ENCODE measurements at places on chromosomes 7 and 10.

DNA sequence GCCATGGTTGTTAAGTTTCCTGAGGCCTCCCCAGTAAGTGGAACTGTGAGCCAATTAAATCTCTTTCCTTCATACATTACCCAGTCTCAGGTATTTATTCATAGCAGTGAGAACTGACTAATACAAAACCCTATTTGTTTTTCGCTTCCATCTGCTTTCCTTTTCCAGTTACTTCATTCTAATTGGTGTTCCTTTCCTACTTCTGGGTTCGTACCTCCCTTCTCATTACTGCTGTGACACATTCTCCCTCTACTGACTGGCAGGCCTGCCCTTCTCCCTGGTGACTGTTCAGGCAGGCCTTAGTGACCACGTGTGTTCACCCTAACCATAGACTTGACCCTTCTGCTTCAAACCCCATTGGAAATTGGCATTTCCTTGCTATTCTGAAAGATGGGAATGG is 37.7 kb downstream of the MTURN start:
- no peaks in the 10 kb centered on the region for H3K36me3 ChIP-seq
- H3K4me1 ChIP-seq = peaks cover 4% of the 10 kb centered on the region
- no peak for DNase-seq

DNA sequence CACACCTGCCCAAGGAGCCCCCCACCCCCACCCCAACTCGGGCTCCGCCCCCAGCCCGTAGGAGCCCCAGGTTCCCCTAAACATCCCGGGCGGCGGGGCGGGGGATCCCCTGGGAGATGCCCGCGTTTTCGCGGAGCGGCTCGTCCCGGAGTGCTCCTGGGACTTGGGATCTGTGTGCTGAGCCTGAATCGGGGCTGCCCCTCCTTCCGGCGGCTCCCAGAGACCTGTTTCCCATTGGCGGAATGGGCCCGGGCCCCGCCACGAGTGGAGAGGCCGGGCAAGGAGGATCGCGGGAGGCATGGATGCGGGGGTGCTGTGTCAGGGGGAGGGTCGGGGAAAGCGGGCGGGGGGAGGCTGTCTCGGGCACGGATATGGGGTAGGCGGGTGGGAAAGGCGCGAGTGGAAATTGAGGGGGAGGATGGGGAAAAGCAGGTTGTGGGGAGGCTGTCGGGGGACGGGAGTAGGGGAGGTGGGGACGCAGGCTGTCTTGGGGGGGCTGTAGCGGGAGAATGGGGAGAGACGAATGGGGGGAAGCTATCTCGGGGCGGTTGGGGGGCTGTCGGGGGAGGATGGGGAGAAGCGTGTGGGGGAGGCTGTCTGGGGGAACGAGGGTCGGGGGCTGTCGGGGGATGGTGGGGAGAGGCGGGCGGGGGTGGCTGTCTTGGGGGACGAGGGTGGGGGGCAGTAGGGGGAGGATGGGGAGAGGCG is 572 bp upstream of the BHLHA15 start:
- no peak overlapping the region for H3K4me3 ChIP-seq
- H3K27me3 ChIP-seq = no peaks in the 10 kb centered on the region
- H3K4me1 ChIP-seq = no peaks in the 10 kb centered on the region
- H3K27ac ChIP-seq = no peak overlapping the region
- H3K36me3 ChIP-seq = peaks cover 11% of the 10 kb centered on the region
- DNase-seq = no peak

DNA sequence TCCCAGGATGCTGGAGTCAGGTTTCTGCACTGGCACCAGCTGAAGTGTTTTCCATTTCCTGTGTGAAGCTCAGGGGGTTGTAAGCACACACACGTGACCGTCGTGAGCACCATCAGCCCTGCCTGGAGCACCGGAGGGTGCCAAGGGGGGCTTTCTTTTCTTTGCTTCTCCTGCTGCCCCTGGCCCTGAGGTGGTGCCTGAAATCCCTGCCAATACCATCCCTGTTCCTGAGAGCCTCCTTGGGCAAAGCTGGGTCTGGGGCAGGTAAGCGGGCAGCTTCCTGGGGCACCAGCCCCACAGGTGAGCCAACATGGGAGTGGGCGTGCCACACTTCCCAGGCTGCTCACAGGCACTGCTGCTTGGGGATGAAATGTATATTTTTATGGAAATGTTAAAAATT is 593.6 kb downstream of the DNAJB6 start:
- H3K27me3 ChIP-seq = no peaks in the 10 kb centered on the region
- no peak overlapping the region for H3K4me3 ChIP-seq
- DNase-seq = no peak
- H3K36me3 ChIP-seq = no peaks in the 10 kb centered on the region
- no peaks in the 10 kb centered on the region for H3K4me1 ChIP-seq
- H3K27ac ChIP-seq = no peak overlapping the region

DNA sequence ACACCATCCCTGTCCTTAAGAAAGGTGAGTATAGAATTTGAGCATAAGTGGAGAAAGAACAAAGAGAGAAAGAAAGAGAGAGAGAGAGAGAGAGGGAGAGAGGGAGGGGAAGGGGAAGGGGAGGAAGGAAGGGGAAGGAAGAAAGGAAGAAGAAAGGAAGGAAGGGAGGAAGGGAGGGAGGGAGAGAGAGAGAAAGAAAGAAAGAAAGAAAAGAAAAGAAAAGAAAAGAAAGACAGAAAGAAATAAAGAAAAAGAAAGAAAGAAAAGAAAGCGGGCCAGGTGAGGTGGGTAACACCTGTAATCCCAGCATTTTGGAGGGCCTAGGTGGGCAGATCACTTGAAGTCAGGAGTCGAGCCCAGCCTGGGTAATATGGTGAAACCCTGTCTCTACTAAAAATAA is 19.9 kb downstream of the CCL24 start:
- H3K27me3 ChIP-seq = no peaks in the 10 kb centered on the region
- DNase-seq = no peak
- H3K4me1 ChIP-seq = no peaks in the 10 kb centered on the region

DNA sequence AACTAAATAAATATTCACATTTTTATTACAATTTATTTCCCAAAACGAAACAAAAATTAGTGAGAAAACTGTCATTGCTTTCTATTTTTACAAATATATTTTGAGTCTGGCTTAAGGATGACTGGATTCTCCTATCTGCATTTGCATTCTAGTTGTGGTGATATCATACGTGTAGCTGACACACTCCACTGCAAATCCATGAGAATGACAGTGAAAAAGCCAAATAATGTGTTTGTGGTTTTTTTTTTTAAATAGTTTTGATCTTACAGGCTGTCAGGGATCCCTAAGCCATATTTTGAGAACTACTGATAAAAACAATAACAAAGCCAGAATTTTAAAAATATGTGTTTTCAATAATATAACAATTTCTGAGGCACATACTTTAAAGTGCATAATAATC is 5.8 kb upstream of the STAMBPL1 start:
- H3K4me1 ChIP-seq = no peaks in the 10 kb centered on the region
- H3K36me3 ChIP-seq = no peaks in the 10 kb centered on the region
- no peak for DNase-seq
- no peak overlapping the region for H3K27ac ChIP-seq
- no peak overlapping the region for H3K4me3 ChIP-seq

DNA sequence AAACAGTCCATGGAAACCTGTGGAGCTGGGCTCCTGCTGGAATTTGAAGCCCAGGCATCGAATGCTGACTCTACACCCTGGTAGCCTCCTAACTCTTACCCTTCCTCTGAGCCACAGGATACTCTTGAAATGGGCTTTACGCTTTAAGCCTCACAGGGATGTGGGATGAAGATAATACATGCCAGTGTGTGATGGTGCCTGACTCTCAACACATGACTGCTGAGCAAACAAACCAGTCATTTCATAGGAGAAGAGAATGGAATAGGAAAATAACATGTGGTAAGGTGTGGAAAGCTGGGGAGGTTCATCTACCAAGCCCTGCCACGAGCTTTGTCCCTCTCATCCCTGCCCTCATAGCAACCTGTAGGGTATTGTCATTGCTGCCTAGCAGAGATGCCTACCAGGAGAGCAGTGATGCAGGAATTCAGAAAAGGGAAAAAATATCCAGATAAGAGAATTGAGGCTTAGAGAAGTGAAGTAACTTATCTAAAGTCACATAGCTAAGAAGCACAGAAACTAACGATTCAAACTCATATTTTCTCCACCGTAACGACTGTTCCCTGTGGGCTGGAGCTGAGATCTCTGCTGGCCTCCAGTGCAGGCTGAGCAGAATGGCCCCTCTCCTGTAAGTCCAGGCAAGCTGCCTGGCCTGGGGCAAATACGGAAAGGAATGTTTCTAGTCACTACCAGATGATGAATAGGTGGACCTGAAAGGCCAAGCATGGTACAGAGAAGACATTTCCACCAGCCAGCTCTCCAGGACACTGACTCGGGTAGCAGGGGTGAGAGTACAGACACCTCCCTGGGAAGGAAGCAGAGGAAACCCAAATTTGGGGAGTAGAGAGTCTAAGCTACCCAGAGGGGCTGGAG is 90.2 kb upstream of the DUSP5 start:
- no peak overlapping the region for H3K27ac ChIP-seq
- no peak overlapping the region for H3K4me3 ChIP-seq
- no peaks in the 10 kb centered on the region for H3K4me1 ChIP-seq

- no peak overlapping the region for H3K4me3 ChIP-seq
- H3K36me3 ChIP-seq = no peaks in the 10 kb centered on the region
- H3K4me1 ChIP-seq = peaks cover 2% of the 10 kb centered on the region
- no peak for DNase-seq
- H3K27me3 ChIP-seq = no peaks in the 10 kb centered on the region
Observed at GRCh38 chr10:603745-604144, 85.7 kb downstream of the DIP2C start.

DNA sequence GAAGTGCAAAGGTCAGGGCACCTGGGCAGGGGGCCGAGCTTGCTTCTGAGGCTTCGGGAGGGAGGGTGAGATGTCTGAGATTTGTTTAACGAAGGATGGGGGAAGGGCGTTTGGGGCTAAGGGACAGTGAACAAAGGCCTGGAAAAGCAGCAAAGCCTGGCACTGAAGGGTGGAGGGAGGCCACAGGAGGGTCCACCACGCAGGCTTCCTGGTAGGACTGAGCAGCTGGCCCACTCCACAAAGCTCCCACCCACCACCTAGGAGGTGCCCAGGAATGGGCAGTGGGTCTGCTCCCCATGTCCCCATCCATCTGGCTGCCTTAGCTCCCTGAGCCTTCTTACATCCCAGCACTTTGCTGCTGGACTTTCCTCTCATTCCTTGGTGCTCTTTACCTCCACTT is 39.4 kb upstream of the CXCL12 start:
- H3K27me3 ChIP-seq = no peaks in the 10 kb centered on the region
- H3K4me1 ChIP-seq = no peaks in the 10 kb centered on the region
- H3K27ac ChIP-seq = no peak overlapping the region
- H3K36me3 ChIP-seq = no peaks in the 10 kb centered on the region
- no peak overlapping the region for H3K4me3 ChIP-seq
- DNase-seq = peak; percentile 27

DNA sequence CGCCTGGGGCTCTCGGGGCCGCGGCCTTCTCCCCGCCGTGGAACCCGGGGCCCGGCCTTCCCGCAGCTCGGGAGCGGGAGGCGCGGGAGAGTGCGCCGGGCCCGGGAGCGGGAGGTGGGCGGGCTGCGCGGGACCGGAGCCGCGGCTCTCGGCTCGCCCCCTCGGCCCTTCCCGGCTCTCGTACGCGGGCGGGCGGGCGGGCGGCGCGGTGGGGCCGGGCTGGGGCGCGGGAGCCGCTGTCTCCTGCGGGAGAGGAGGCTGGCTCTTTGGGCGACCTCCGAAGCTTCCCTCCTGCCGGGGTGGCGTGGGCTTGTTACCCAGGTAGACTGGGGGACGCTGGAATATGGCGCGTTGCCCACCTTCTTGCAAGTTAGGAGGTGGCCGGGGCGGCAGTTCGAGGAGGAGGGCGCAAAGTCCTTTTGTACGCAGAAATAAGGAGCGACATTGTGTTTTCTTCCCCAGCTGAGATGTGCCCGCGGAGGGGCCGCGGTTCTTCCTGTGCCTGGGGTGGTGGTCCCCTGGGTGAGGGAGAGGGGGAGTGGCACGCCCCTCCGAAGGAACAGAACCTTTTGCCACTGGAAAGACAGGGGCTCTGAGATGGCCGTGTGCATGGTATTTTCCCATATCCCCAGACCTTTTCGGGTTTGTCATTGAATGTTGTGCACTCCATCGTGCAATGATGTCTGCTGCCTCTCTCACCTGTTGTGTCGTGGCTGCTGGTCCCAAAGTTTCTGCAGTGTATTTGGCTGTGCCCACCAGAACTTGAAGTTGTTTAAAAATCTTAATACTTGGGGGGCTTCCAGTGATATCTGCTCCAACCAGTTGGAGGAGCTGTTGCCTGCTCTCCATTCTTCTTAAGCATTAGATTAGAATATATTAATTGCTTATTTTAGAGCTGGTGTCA is 844 bp downstream of the NRF1 start:
- H3K27ac ChIP-seq = peak overlapping the region; percentile 94
- no peaks in the 10 kb centered on the region for H3K36me3 ChIP-seq
- H3K4me3 ChIP-seq = peak overlapping the region; percentile 76

DNA sequence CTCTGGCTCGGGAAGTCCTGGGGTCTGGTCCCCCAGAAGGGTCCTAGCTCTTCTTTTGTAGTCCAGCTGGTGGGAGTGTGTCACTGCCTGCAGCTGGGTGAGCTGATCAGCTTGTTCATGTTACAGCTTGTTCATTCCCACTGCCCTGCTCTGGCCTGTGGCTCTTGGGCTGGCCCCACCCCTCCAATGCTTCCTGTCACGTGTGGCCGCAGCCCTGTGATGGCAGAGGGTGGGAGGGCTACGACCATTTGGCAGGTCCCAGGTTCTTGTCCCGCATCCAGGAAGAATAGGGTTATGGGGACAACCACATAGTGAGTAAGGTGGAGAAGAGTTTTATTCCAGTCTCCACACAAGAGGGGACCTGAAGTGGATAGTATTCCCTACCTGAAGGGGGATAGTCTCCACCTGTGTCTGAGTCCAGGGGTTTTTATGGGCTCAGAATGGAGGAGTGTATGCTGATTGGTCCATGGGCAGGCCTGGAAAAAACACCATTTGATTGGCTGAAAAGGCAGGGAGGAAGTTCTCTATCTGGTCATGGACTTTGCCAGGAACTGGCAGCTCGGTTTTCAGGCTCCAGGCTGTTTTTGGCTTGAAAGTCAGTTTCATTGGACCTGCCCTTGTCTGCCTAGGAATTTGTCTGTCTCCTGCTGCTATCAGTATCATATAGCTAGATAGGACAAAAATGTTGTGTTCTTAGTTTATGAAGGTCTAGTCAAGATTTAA is 13.1 kb downstream of the SDHAF3 start:
- H3K4me3 ChIP-seq = no peak overlapping the region
- no peaks in the 10 kb centered on the region for H3K27me3 ChIP-seq
- no peaks in the 10 kb centered on the region for H3K4me1 ChIP-seq
- no peak overlapping the region for H3K27ac ChIP-seq
- no peaks in the 10 kb centered on the region for H3K36me3 ChIP-seq

GRCh38 chr10:48811461-48811860 is 126.8 kb downstream of the WDFY4 start:
- no peak overlapping the region for H3K4me3 ChIP-seq
- no peaks in the 10 kb centered on the region for H3K36me3 ChIP-seq
- no peak for DNase-seq
- no peak overlapping the region for H3K27ac ChIP-seq

- no peaks in the 10 kb centered on the region for H3K27me3 ChIP-seq
- H3K4me3 ChIP-seq = no peak overlapping the region
- no peaks in the 10 kb centered on the region for H3K36me3 ChIP-seq
- DNase-seq = no peak
Observed at GRCh38 chr10:113470372-113471240, 82.2 kb upstream of the HABP2 start.
